KG1 (cell line): ENCODE measurements at places on chromosomes 12 and 14.

GRCh38 chr12:27014859-27015729 lies 910 bp upstream of the TM7SF3 start:
- no peak for DNase-seq

- DNase-seq, result no peak
Measured at GRCh38 chr12:71846322-71846940, 6.9 kb downstream of the TBC1D15 start.

DNA sequence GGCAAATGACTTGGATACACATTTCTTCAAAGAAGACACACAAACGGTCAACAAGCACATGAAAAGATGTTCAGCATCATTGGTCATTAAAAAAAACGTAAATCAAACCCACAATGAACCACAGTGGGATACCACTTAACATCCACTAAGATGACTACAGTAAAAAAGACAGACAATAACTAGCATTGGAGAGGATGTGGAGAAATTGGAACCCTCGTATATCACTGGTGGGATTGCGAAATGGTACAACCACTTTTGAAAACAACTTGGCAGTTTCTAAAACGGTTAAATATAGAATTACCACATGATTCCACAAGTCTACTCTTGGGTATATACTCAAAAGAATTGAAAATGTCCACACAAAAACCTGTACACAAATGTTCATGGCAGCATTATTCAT lies 25.2 kb upstream of the PPFIBP1 start:
- no peak for DNase-seq

DNA sequence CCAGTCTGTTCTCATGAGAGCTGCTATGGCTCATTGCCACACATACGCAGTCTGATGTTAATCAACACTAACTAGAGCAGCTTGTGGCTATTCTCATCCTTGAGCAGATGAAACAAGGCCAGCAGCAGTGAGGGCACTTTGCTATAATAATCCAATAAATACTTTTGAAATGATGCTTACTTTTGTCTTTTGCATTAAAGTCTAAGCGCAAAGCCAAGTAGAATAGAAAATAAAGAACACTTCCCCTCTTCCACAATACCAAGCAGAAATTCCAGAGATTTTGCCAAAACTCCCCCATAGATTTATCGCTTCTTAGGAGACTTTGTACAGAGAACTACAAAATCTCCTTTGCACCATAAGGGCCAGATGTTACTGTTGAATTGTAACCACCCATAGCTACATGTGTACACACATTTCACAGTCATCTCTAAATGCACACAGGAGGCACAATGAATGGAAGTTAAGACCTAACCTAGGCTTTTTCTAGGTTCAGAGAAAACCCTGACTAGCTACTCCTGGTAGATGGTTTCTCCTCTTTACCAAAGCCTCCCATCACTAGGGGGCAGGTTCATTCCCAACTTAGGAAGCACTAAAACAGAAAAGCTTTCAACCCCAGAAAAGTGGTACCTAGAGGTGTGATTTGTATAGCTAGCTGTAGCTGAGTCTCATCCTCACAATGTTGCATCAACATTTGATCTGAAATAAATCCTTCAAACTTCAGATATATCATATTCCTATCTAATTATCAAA lies 119.3 kb downstream of the HMGA2 start:
- no peak for DNase-seq

- peak; percentile 69 for DNase-seq
Measured at GRCh38 chr12:563787-564298, 99.4 kb downstream of the NINJ2 start.

GRCh38 chr12:107590413-107590812 lies 95.2 kb upstream of the PWP1 start:
- no peak for DNase-seq

DNA sequence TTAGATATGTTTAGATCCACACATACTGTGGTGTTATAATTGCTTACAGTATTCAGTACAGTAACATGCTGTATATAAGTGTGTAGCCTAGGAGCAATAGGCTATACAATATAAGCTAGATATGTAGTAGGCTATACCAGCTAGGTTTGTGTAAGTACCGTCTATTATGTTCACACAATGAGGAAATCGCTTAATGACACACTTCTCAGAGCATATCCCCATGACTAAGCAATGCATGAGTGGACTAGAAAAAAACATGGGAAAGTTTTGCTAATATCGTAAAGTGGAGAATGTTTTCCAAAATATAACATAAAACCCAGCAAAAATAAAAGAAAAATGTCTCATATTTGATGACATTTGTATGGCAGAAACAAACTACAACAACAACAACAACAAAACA lies 27.3 kb downstream of the AKAP3 start:
- no peak for DNase-seq

DNA sequence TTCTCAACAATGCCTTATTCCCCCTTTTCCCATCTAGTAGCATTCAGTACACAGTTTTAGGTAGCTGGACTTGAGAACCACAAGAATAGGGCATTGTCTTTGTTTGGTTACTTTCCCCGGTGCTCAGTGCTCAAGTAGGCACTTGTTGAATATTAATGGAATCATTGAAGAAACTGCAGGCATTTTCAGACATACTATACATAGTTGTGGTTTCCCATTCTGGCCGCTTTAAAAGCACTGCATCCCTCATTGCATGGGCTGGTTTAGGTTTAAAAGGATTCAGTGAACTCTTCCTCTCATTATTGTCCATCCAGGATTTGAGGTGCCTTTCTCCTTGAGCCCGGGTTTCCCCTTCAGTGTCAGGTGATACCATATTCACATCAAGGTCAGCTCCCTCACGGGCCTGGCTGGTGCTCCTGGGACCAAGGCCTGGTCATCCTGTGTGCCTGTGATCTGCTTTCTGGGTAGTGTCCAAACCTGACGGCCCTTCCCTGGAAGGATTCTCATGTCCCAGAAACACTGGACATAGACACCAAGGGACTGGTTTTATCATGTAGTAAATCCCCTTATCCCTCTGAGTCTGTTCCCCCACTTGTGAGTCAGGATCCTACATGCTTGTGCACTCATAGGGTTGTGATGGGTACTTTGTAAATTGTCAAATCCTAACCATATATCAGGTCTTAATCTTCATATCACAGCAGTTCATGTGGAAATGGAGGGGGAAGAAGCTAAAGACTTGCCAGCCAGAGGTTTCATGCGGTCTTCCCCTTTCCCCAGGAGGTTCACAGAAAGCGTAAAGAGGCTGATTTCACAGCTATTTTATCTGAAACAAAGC lies 7.4 kb downstream of the TCP11L2 start:
- no peak for DNase-seq

DNA sequence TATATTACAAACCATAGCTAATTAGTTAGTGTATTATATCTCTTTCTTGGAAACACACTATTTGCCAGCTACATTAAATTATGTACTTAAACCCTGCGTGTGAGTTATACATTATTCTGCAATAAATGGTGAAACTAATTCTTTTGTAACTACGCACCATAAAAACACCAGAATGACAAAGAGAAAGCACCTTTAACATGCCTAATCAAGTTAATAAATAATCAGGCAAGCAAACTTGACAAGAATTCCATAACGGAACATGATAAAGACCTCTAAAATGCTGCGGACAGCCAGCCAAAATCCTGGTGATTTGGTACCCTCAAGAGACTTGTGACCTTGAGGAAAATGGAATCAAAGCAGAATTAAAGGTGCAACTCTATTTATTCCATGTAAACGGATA lies 375.3 kb upstream of the KITLG start:
- no peak for DNase-seq
